ENCODE measurements at places on chromosomes 4 and X. TPM values are rescaled to one million over a fixed set of nuclear protein-coding genes. Genes with fewer than 3 reads are reported as not detected.

DNA sequence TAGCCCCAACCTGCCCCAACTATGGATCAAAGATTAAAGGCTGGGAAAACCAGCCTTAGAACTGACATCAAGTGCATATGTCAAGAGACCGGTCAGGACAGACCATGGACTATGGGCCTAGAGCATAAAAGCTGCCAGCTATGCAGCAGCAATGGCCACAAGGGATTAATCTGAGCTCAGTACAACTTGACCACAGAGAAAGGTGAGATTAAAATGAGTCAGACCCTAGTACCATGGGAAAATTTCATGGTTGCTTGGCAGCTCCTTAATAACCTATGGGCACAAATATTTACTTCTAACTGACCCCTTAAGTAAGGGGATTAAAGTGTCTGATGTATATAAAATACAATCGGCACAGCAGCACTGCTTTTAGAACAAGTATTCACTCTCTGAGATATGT is 54.4 kb downstream of the CBR4 start:
- DNase-seq = no peak

- peak; percentile 46 for DNase-seq
Observed at GRCh38 chrX:37905436-37906147, 58.2 kb upstream of the DYNLT3 start.

- no peak for DNase-seq
Observed at GRCh38 chr4:99402765-99403164, 32.4 kb downstream of the ADH7 start.

GRCh38 chrX:11781734-11782370 is 23.8 kb downstream of the MSL3 start:
- DNase-seq = no peak

Gene MAGEC1
- not detected for total RNA-seq

Gene GPAT3
- 26.4 TPM for total RNA-seq

Gene GABRG1
- total RNA-seq = not detected
